ENCODE measurements at places on chromosomes 3 and 15. TPM values are rescaled to one million over a fixed set of nuclear protein-coding genes. Genes with fewer than 3 reads are reported as not detected.

DNA sequence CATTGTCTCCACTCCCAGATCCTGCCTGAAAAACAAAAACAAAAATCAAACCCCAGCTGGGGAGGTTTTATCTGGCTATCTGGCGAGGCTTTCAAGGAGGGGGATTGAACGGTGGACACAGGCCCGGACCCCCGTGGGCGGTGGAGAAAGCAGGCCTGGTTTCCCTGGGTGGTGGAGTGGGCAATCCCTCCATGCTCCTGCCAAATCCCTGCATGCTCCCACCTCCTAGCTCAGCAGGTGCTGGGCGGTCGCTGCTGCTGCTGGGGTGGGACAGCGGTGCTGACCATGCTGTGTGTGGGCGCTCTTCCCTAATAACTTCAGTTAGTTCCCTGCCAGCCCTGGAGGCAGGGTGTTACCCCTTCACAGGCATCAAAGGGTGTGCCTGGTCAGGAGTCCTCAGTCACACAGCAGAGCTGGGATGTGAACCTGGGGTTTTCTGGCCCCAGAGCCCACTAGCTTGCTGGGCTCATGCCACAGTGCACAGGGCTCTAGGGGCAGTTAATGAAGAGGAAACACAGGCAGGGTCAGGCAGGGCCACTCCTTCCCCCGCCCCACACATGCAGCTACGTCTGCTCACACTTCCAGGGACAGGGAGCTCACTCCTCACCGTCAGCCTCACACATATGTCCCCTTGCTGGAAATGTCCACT lies 15.9 kb upstream of the PLXND1 start:
- no peak for DNase-seq

DNA sequence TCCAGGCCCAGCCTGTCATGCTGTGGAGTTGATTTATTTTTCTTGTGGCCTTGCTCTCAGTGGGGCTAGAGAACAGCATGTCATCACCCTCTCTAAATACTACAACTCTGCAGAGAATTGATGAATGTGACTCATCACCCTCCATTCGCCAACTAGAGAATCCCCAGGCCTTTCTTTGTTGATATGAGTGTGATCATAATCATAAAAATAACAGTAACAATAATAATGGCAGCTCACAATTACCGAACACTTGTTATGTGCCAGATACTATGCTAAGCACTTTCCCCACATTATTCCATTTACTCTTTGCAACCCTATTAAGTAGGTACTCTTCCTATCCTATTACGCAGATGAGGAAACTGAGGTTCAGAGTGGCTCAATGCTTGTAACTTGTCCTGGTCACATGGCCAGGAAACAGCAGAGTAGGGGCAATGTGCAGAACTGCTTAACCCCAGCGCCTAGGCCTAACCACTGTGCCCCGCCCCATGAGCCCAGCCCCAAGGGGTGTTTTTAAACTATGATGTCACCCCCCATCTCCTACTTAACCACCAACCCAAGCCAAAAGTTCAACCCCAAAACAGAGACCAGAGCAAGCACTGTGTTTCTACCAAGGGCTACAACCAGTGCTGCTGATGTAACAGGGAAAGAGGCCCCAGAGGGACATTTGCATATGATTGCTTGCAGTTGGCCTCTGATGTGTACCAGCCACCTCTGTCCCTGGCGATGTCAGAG lies 104.5 kb downstream of the ADCY5 start:
- no peak for DNase-seq

DNA sequence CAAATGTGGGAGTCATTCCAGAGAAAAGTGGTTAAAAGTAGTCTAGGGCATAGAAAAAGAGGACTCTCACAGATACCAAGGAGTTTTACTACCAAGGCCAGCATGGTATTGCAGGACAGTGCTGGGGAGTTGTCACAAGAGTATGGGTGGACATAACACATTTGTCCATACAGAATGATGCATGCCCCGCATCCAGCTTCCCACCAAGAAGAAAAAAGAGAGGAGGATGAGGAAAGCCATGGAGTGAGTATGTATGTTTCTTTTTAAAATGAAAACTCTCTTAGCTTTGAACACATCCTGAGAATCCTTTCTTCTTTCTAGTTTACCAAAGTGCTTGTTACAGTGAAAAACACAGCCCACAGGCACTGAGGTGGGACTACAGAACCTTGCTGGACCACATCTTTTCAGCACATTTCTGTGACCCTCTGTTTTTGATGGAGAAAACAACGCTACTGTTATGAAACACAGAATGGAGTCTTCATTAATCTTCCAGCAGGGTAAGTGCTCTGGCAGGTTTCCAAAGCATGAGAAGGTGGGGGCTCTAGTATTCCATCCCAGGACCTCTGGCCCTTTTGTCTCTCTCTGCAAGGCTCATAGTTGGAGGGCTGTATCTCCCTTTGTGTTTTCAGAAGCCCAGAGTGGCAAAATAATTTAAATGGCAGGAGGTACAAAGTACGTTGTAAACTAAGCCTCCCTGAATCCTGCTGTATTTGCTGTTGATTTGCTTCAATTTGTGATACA lies 12.7 kb downstream of the NR2E3 start:
- no peak for DNase-seq

DNA sequence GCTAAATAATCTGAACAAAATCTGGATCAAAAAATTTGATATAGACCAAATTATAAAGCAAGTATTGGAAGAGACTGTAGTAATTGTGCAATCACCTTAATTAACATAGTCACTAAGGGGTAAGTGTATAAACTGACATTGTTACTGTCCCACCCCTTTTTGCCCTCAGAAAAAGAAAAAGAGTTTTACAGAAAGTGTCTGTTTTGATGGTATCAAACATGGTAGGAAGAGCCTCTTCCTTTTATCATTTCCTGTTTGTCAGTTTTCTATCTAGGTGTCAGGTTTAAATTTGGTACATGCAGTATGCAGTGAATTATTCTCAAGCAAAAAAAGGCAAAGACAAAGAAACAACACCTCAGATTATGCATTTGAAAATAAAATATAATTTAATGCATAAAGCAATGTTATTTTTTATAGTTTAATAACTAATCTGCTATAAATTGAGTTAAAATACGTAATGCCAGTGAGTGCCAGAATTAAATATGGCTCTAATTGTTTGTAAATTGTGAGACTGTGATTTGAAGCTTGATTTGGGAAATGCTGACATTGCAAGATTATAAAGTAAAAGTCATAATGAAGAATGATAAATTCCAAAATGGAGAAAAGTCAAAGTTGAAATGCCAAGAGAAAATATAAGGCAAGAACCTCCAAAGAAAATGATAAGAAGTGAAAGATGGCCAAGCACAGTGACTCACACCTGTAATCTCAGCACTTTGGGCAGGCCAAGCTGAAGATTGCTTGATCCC lies 30.3 kb upstream of the CMC1 start:
- no peak for DNase-seq

DNA sequence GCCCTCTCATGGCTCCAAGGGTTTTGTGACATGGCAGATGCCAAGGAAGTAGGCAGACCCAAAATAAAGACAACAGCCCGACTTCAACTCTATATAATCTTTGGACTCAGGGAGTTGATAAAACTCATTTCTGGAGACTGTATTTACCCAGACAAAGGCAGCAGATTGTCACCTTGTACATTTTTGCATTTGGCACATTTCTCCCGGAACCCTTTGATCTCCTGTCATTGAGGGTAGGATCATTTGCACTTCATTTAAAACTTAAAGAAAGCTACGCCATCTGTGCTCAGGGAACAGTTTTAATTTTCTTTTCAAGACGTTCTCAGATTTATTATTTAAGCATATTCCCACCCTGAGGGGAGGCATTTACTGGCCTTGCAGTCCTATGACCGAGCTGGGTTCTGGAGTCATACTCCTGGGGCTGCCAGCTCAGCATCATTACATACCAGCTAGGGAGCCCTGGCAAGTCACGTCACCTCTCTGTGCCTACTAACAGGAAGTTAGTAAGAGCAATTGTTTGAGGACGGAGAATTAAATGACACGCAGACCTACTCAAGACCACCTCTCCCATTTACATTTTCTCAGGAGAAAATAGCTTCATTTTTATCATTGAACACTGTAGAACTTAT lies 5.9 kb downstream of the CDCP1 start:
- DNase-seq, result no peak

DNA sequence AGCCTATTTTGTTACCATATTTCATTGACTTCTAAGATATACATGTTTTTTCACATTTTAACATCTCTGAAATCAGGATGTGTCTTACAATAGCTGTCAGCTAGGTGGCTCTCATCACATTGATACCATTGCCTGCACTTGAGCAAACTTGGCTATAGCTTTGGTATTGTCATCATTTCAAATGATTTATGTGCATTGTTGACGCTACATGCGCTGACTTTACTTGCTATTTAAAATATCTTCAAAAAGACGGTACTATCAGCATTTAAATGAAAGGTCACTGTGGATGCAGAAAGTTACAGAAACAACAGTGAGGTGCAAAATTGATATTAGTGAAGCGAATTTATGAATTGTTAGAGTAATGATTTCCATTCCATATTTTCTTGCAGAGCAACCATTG lies 54.0 kb upstream of the ABHD2 start:
- no peak for DNase-seq

- DNase-seq, result no peak
Observed at GRCh38 chr3:5055357-5056110, 66.6 kb upstream of the ARL8B start.

- DNase-seq, result no peak
Observed at GRCh38 chr3:186255703-186256331, 106.2 kb downstream of the DGKG start.

DNA sequence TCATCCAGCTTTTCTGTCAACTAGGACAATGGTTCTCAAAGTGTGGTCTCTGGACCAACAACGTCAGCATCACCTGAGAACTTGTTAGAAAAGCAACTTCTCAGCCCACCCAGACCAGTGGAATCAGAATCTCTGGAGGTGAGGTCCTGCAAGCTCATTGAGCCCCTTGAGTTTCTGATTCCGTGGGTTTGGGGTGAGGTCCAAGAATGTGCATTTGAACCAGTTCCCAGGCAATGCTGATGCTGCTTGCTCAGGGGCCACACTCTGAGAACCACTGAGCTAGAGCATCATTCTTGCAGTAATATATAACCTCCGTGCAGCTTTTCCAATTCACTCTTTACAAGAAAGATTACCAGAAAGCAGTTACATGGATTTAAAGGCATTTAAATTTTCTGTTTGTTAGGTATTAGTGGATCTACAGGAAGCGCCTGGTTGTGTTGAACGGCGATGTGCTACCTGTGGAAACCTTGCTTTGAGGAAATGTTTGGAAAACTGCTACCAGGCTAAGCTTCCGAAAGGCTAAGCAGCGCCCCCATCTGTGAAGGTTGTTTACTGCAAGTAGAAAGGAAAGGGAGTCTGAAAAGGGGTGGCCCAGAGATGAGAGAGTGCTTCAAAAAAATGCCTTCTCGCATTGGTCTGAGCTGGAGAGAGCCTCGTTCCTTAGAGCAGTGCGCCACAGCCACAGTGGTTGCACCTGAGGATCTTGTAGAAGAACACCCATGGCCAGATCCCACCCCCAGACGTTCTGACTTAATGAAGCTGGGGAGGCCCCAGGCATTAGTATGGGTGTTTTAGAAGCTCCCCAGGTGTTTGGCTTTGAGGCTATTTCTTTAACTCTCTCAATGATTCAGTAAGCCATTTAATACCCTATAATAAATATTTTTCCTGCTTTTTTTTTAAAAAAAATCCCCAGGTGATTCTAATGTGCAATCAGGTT lies 50.0 kb downstream of the RLBP1 start:
- no peak for DNase-seq

GRCh38 chr15:62691008-62691407 lies 351.5 kb upstream of the TPM1 start:
- DNase-seq, result no peak

Gene CILP
- total RNA-seq, result not detected

Gene SH2D7
- total RNA-seq, result not detected

Gene ENTPD3
- 0.21 TPM for total RNA-seq

Gene DNAH12
- 0.41 TPM for total RNA-seq
